ENCODE measurements at places on chromosomes 2 and 18.

GRCh38 chr18:29028560-29028959 lies 851.6 kb upstream of the CDH2 start:
- DNase-seq = no peak

DNA sequence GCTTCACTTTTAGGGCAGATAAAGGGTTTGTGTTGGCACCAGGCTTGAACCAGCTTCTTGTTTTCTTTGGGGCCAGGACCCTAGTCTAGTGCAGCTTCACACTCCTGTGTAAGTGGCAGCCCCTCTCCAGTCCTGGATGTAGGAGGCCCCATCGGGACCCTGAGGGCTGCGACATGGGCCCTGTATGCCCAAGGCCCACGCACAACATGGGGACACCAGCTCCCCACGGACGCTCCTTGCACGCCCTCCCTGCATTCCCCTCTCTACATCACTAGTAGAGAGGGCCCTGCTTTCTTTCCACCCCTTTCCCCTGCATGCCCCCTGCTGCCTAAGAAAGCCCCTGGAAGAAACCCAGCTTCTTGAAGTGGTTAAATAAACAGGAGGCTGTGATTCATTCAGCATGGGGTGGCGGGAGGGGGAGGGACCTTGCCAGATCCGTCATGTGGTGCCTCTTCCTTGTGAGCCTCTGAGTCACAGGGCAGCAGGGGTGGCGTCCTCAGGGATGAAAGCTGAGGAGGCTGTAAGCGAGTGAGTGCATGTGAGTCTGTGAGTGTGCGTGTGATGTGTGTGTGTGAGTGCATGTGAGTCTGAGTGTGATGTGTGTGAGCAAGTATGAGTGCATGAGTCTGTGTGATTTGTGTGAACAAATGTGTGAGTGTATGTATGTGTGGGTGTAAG lies 42.5 kb downstream of the COPS8 start:
- peak; percentile 97 for DNase-seq

DNA sequence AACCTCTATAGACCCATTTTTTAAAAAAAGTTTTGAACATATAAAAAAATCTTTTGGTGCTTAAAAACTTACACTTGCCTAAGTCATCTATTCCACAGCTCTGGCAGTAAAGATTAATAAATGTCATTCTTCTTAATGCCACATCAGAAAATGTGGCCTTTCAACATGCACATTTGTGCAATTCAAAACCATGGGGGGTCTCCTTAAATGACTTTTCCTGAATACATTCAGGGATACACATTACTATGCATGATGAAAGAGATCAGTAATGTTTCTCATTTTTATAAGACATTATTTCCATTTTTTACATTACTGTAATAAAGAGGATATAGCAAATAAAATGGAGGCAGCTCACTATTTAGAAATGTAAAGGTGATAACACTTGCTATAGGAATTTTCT lies 142.3 kb downstream of the RBM43 start:
- no peak for DNase-seq

DNA sequence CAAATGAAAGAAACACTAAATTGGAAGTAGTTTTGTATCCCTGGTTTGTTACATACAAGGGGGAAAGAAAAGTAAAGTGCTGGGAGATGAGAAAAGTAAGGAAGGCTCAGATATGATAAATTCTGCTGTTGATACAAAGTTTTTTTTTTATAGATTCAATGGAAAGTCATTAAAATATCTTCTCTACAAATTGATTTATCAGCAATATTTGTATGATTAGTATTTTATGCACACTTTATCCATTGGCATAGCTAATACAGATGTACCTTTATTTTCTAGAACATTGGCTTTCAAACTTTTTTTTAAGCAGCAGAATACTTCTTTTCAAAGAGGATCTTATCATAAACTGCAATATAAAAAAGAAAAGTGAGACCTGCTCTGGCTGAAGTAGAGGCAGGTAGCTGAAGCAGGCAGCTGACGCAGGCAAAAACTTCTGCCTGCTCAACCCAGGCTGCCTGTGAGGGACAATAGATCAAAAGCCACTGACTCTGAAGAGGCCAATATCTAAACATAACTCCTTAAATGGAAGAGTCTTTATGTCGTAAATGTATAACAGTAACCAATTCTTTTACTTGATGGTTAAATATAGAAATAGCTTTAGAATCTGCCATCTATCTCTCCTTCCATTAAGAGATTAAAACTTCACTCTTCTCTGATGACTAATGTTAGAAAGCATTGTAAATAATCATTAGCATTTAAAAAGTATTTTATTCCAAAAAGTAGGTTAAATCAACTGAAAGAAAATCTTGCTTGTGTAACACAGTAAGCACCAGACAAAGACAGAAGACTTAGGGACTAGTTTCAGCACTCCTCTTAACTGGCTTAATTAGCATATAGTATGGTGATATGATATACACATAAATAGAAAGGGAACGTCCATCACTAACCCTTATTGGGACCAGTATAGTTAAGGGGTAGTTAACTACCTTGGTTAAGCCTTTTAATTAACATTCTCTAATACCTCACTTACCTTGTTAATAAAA lies 174.2 kb downstream of the SLC39A10 start:
- no peak for DNase-seq

- DNase-seq = no peak
Measured at GRCh38 chr2:197504512-197504911, 4.3 kb downstream of the HSPE1 start.

GRCh38 chr2:233882353-233882752 lies 14.2 kb upstream of the MSL3B start:
- no peak for DNase-seq
